ENCODE measurements at places on chromosomes 2 and 18.

GRCh38 chr18:49681387-49681786 is 119.5 kb downstream of the LIPG start:
- H3K36me3 ChIP-seq, result no peaks in the 10 kb centered on the region
- no peak overlapping the region for H3K4me3 ChIP-seq
- H3K4me1 ChIP-seq, result no peaks in the 10 kb centered on the region
- no peaks in the 10 kb centered on the region for H3K27me3 ChIP-seq
- H3K27ac ChIP-seq, result no peak overlapping the region

- no peak overlapping the region for H3K27ac ChIP-seq
- no peaks in the 10 kb centered on the region for H3K27me3 ChIP-seq
- H3K36me3 ChIP-seq, result peaks cover 38% of the 10 kb centered on the region
- DNase-seq, result no peak
- H3K4me3 ChIP-seq, result no peak overlapping the region
These were observed 10.6 kb downstream of the RRM2 start for GRCh38 chr2:10132996-10133647.

DNA sequence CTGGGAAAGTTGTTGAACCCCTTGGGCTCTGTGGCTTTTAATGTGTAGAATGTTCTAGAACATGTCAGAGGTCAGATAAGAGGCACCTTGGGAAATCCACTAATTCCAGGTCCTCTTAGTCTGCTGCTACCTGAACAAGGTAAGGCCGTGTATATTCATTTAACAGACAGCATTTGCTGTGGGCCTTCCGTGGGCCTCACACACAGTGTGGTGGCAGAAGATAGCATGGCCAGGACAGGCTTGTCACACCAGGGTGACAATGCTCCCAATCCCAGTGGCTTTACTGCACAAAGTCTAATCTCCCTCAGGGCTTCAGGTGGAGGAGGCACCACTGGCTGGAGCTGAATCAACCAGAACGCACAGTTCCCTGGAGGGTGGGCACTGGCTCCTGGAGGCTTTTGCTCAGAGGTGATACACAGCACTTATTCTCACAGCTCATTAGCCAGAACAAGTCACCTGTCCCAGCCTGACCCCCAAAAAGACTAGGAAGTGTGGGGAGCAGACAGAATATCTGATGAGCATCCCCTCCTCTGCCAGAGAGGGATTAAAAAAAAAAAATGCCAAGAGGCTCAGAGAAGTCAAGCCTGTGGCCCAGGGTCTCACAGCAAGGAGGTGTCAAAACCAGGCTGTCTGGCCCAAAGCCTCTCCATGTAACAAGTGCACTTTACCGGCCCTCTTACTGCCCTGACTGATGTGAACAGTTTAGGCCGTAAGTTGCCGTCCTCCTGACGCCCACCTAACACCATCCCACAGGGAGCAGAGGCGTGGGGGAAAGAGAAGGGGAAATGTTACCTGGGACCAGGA is 216.9 kb upstream of the RAB6C start:
- no peak for DNase-seq
- H3K27ac ChIP-seq, result no peak overlapping the region
- no peaks in the 10 kb centered on the region for H3K36me3 ChIP-seq
- H3K4me1 ChIP-seq, result no peaks in the 10 kb centered on the region
- H3K27me3 ChIP-seq, result no peaks in the 10 kb centered on the region
- no peak overlapping the region for H3K4me3 ChIP-seq

DNA sequence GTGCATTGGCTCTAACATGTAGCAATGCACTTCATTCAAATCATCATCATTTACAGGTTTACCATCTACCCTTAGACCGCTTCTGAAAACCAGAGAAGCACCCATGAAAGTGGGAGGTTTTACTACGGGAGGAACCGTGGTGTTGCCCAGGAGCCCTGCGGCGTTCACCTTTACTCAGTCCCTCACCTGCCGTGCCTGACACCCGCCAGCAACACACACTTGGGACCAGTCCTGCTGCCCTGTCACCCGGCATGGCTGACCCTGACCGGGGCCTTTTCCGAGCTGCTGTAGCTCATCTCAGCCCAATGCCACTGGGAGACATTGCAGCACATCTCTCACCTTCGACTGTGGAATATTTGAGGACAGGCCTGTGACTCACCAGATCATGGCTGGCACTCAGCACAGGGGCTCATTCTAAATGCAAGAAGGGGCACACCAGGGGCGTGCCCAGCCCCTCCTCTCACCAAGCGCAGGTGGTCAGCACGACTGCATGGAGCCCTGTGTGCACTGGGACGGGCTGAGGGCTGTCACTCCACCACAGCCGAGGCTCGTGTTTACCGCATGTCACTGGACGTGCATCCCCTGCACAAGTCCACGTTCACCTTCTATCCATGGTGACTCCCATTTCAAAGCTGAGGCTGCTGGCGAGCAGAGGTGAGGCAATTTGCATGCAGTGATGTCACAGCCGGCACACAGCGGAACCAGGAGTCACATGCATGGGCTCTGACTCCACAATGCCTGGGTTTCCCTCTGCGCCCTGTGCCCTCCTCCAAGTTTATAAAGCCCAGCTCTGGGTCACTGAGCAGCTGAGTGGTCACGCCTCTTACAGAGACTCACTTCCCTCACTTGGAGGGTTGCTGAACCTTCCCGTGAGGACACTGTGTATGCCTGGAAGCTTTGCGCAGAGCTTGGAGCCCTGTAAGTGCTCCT is 76.7 kb upstream of the SNTG2 start:
- H3K36me3 ChIP-seq, result no peaks in the 10 kb centered on the region
- H3K4me1 ChIP-seq, result no peaks in the 10 kb centered on the region
- no peak overlapping the region for H3K27ac ChIP-seq
- no peak for DNase-seq
- no peaks in the 10 kb centered on the region for H3K27me3 ChIP-seq
- no peak overlapping the region for H3K4me3 ChIP-seq

- H3K27ac ChIP-seq, result no peak overlapping the region
- no peak overlapping the region for H3K4me3 ChIP-seq
- H3K27me3 ChIP-seq, result no peaks in the 10 kb centered on the region
- no peak for DNase-seq
- H3K4me1 ChIP-seq, result peaks cover 7% of the 10 kb centered on the region
- no peaks in the 10 kb centered on the region for H3K36me3 ChIP-seq
These were observed 375.0 kb upstream of the ZEB2 start for GRCh38 chr2:144894612-144895599.

DNA sequence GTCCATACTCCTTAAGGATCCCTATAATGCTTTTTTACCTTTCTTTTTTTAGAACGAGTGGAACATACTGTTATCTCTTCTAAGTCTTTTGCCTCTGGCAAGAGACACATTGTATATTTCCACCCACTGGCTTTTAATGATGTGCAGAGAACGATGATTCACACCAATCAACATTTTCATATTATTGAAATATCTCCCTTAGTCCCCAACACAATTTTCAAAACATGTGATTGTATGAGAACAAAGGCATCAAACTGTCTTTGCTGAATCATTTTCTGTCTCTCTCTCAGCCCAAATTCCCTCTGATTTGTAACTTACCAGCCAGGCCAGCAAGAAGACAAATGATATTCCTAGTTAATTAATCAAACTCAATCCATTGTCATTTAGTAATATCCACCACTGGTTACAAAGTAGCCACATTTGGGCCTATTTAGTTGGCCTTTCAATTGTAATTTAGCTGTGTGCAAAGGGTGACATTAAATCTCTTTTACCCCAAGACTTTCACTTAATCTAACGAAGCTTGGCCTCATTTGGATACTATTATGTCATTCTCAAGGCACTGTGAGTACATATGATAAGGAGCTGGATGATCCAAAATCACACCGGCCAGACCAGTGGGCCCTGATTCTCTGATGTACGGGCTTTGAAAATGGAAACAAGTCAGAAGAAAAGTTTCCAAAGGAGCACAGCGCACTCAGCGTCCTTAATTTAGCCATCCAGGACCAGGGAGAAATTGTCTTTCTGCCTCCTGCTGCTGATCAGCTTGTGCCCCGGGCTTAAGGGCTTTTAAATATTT is 185.1 kb downstream of the SCG2 start:
- peak; percentile 10 for DNase-seq
- no peaks in the 10 kb centered on the region for H3K27me3 ChIP-seq
- peaks cover 10% of the 10 kb centered on the region for H3K4me1 ChIP-seq
- H3K4me3 ChIP-seq, result no peak overlapping the region
- no peaks in the 10 kb centered on the region for H3K36me3 ChIP-seq
- no peak overlapping the region for H3K27ac ChIP-seq

- peak within 1 kb of the TSS; percentile 36 for H3K4me3 ChIP-seq
- DNase-seq, result peak; percentile 71
These were observed at the start of gene SP5 for GRCh38 chr2:170715062-170715931. SP5 (plus strand) TSS chr2:170715337; CDS start chr2:170715513, 176 bp downstream.

- DNase-seq, result no peak
- H3K4me3 ChIP-seq, result no peak overlapping the region
- H3K4me1 ChIP-seq, result no peaks in the 10 kb centered on the region
- H3K27ac ChIP-seq, result no peak overlapping the region
- no peaks in the 10 kb centered on the region for H3K36me3 ChIP-seq
These were observed 63.0 kb upstream of the CPO start for GRCh38 chr2:206876216-206876860.

DNA sequence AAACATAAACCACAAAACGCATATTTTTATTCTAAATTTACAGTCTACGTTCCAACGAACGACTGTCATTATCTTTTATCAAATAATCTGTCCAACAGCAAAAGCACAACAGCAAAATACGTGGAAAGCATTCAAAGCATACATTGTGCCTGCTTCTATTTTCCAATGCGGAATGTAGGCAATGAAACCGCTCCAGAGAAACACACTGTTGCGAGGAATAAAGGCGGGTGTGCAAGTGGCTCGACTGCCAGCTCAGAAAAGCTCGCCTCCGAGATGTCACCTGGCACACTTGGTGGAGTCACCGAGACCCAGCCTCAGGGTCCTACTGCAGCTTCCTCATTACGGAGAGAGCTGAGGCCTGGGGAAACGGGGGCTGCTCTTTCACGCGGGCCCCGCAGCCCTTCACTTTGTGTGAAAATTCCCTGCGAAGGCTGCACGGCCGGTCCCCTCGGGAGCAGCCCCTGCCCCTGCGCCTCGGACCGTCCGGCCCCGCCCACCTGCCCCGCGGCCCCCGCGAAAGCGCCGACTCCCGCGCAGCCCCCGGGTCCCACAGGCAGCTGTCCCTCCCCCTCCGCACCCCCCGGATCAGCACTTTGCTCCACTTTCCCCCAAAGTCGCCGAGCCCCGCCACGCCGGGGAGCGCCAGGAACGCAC is 752 bp downstream of the MGAT4A start:
- no peaks in the 10 kb centered on the region for H3K4me1 ChIP-seq
- peak overlapping the region; percentile 43 for H3K4me3 ChIP-seq
- DNase-seq, result peak; percentile 11
- H3K27ac ChIP-seq, result no peak overlapping the region

DNA sequence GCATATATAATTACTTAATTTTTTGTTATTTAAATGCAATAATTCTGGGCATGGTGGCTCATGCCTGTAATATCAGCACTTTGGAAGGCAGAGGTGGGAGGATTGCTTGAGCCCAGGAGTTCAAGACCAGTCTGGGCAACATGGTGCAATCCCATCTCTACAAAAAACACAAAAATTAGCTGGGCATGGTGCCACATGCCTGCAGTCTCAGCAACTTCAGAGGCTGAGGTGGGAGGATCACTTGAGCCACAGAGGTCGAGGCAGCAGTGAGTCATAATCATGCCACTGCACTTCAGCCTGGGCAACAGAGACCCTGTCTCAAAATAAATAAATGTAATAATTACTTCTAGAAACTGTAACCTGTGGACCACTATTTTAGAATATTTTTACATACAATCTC is 21.5 kb upstream of the TMEM87B start:
- no peaks in the 10 kb centered on the region for H3K27me3 ChIP-seq
- no peak overlapping the region for H3K4me3 ChIP-seq
- DNase-seq, result no peak
- H3K36me3 ChIP-seq, result no peaks in the 10 kb centered on the region
- H3K4me1 ChIP-seq, result peaks cover 25% of the 10 kb centered on the region

DNA sequence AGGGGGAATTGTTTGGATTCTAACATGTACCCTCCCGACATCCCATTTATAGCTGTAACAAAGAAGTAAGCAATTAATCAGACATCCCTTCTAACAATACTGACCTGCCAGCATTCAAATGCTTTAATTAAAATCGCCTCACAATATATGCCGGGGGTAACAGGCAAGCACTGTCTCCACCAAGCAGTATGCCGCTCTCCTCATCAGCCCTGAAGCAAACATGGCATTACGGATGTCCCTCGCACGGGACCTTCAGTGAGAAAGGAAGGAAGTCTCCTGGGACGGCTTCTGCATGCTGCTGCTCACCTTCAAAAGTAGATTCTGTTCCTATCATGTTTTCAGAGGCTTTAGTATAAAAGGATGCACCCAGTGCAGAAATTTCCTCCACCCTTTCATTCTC is 292.7 kb upstream of the POU3F3 start:
- DNase-seq, result no peak
- H3K27me3 ChIP-seq, result no peaks in the 10 kb centered on the region
- H3K4me1 ChIP-seq, result no peaks in the 10 kb centered on the region
- no peak overlapping the region for H3K4me3 ChIP-seq
- H3K36me3 ChIP-seq, result no peaks in the 10 kb centered on the region

DNA sequence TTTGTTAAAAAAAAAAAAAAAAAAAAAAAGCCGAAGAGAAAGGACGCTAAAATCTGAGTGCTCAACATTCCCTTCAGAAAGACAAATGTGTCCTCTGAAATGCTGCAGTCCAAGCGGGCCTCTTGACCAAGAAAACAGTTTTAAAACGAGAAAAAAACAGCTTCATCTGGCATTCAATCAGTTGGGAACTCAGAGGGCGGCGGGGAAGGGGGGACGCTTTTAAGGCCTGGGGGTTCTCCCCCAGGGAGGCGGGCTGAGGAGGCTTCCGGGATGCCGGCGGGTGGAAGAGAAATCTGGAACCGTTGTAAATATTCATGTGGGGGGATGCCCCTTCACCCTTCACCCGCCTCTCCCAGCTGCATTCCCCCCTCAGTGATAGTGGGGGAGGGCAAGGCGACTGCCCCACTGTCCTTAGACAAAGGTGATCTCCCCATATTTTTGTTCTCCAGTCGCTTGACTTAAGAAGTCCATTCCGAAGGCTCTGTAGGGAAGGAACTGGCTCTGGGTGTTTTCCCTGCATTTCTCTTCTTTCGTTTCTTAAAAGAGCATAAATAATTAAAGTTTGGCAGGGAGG is 3.3 kb upstream of the HOXD11 start:
- H3K4me3 ChIP-seq, result peak overlapping the region; percentile 73
- H3K27ac ChIP-seq, result peak overlapping the region; percentile 94
- peaks cover 29% of the 10 kb centered on the region for H3K4me1 ChIP-seq
- H3K27me3 ChIP-seq, result no peaks in the 10 kb centered on the region
- H3K36me3 ChIP-seq, result peaks cover under 1% of the 10 kb centered on the region
- DNase-seq, result peak; percentile 75

- H3K27ac ChIP-seq, result no peak overlapping the region
- no peak for DNase-seq
- H3K36me3 ChIP-seq, result no peaks in the 10 kb centered on the region
- no peak overlapping the region for H3K4me3 ChIP-seq
- peaks cover 15% of the 10 kb centered on the region for H3K4me1 ChIP-seq
These were observed 6.1 kb downstream of the CABLES1 start for GRCh38 chr18:23141104-23141999.
